ENCODE measurements at places on chromosomes 7 and 10. TPM values are rescaled to one million over a fixed set of nuclear protein-coding genes. Genes with fewer than 3 reads are reported as not detected.

Gene CCDC172
- not detected for total RNA-seq

Gene HTR5A
- total RNA-seq = not detected

DNA sequence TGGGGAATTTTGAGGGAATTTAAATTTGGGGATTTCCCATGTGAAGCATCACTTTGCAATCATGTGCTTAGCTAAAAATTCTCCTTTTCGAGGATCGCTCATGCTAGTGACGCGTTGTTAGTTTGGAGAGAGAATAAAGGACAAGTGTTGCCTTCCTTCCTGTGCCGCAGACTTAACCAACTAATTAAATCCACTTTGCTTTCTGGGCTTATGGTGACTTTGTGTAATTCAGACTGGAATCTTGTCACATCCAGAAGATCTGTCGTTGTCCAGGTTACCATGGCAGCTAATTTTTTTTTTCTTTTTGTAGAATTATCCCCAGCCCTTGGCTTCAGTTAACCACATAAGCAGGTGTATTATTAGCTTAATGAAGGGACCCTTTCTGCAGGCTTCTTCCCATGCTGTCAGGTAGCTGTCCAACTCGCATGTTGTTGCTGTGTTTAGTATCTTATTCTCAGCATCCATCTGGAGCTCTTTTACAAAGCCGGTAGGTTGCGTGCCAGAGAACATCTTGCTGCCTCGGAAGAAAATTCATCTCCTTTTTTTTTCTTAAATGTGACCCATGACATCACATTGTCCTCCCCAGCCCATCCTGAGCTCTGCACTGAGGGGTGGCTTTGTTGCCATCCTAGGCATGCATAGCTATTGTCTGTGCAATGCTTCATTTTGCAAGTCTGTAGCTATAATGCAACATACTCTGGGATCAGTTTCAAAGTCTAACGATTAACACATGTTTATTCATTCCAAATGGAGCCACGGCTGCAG lies 47.2 kb upstream of the NRP1 start:
- DNase-seq = peak; percentile 45

Gene ZCWPW1
- total RNA-seq = 4.2 TPM

DNA sequence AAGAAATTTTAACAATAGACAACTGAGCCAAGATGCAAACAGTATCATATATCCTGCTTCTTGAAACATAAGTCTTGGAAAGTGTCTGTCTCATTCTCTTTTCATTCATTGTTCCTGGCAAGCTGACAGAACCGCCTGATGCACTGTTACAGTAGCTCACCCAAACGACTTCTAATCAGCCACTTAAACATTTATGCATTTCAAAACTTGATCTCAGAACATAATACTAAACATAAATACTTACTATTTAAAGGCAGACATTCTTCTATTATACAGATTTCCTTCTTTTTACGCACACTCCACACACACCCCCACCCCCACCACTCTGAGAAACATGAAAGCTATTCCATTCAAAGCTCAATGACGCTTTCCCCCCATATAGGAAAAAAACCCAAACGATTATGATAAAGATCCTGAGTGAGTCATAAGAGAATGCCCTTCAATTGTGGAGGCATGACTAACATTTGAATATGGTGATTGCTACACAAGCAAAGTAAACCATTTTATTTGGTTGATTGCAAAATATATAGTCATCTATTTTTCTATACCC lies 30.5 kb downstream of the SHTN1 start:
- no peak for DNase-seq

Gene PPP1R17
- total RNA-seq = not detected

Gene LRIT1
- total RNA-seq = not detected

DNA sequence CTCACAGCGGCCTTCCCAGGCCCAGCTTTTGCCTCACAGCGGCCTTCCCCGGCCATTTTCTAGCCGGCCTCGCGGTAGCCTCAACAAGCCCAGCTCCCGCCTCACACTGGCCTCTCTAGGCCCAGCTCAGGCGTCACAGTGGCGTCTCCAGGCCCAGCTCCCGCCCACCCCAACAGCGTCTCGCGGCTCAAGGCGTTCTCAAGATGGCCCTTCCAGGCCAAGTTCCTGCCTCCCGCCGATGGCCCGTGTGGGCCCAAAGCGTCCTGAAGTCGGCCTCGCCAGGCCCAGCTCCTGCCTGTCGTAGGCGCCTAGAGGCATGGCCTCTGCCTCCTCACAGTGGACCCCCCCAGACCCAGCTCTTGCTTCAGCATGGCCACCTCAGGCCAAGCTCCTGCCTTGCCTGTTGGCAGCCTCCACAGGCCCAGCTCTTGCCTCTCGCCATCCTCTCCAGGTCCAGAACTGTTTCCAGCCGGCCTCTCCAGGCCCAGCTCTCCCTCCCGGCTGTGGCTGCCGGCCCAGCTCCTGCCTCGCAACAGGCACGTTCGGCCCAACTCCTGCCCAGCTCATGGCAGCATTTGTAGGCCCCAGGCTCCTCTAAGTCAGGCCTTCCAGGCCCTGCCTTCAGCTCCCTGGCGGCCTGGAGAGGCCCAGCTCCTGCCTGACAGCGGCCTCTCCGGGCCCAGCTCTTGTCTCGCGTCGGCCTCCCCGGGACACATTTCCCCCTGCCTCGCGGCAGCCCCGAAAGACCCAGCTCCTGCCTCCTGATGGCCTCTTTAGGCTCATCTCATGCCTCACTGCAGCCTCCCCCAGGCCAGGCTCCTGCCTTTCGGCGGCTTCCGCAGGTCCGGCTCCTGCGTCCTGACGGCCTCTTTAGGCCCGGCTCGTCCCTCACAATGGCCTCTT lies 18.8 kb upstream of the TMEM248 start:
- no peak for DNase-seq

DNA sequence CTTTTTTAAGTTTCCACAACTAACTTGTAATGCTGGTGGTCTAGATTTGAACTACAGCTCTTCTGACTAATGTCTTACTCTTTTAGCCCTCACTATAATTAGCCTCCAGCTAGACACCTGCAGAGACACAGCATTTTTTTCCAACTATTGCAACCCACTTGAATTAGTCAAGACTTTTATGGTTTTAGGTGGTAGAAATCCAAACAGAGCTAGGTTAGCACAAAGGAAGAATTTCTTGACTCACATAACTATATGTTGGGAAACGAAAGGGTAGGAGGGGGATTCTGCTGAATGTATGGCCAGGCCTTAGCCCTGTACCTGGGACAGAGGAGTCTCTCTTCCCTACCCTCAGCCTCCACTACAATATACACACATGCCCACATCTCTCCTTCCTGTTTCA lies 586.1 kb downstream of the INHBA start:
- DNase-seq = no peak

Gene EBF3
- 29.4 TPM for total RNA-seq

GRCh38 chr7:26191233-26191973 lies 9.1 kb downstream of the HNRNPA2B1 start:
- no peak for DNase-seq

Gene EGFR
- total RNA-seq = 28.2 TPM

DNA sequence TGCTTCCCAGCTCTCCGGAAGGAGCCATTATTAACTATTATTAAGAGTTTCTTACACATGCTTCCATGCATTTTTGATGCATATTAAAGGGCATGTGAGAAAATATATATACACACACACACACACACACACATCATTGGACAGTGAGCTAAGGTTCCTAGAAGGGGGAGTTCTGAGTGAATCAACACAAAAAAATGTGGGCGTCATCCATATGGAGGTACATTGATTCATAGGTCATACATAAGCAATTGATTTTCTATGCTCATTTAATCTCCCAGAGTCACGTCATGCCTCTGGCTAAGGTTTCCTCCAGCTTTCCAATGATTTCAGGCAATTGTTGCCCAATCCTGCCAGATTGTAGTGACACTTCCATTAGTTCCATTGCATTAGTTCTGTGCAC lies 269.4 kb downstream of the DNAJB9 start:
- no peak for DNase-seq

Gene VWDE
- 6.7 TPM for total RNA-seq

GRCh38 chr10:4450981-4451908 lies 374.8 kb upstream of the AKR1E2 start:
- no peak for DNase-seq

DNA sequence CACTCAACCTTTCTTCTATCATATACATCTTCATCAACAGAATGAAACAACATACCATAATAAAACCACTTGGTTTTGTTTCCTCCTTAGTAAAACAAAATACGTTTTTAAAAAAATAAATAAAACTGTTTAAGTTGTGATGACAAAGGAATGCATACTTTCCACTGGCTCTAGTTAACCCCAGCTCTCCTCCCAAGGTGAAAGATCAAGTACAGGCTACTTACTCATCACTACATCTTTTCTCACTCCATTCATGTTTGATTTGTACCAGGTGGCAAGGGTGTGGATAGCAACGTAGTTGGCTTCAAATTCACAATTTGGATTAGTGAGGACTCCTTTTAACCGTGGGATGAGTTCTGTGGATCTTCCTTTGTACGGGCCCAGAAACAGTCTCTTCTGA lies 14.7 kb downstream of the OGA start:
- no peak for DNase-seq

- DNase-seq = no peak
Observed at GRCh38 chr10:7159928-7160327, 250.9 kb downstream of the SFMBT2 start.

- no peak for DNase-seq
Observed at GRCh38 chr10:72257051-72257892, 16.5 kb upstream of the DDIT4 start.

DNA sequence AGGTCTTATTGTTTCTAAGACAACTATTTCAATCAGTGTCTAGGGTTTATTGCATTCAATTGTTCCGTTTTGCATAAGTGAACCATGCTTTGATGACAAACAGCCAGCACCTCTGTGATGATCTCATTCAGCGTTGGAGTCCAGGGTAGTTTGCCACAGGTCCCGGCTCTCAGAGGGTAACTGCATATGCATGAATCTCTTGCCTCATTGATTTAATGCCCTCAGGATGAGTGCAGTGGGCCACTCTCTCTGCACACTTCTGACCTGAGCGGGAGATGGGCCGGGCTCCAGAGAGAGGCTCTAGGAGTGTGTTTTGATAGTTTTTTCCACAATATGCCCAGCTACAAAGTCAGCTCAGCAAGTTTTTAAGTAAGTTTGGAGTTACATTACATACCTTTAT lies 83.9 kb downstream of the HECW1 start:
- DNase-seq = no peak

GRCh38 chr7:121204537-121204936 lies 124.3 kb upstream of the WNT16 start:
- no peak for DNase-seq

Gene WDR86
- 6.8 TPM for total RNA-seq

GRCh38 chr10:22453320-22453719 lies 108.0 kb downstream of the SPAG6 start:
- DNase-seq = no peak

- peak; percentile 57 for DNase-seq
Observed at GRCh38 chr7:47266131-47266706, 315.7 kb downstream of the TNS3 start.

DNA sequence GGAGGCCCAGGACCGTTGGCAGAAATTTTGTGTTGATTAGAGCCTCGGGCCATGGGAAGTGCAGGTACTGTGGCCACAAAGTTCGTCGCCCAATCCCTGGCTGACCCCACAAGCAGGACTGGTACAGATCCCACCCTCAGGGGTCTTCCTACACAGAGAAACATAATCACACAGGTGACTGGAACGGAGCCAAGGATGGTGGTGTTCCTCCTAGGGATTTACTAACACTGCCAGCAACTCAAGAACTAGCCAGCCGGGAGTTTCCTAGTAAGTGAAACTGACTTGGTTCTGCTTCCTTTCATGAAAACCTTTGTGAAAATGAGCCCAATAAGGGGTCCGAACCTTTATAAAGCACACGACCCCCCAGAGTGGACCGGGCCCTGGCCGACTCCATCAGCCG lies 5.7 kb downstream of the CUX1 start:
- no peak for DNase-seq

Gene WNT16
- 0.16 TPM for total RNA-seq

GRCh38 chr7:101858437-101859385 lies 41.3 kb downstream of the CUX1 start:
- DNase-seq = no peak

GRCh38 chr10:75932921-75933320 lies 501.5 kb downstream of the LRMDA start:
- no peak for DNase-seq

GRCh38 chr7:21971780-21972396 lies 26.2 kb upstream of the CDCA7L start:
- DNase-seq = no peak

Gene BCL7B
- total RNA-seq = 6.9 TPM

- DNase-seq = no peak
Observed at GRCh38 chr10:132716691-132717490, 69.1 kb downstream of the NKX6-2 start.

Gene GNG11
- 48.1 TPM for total RNA-seq

DNA sequence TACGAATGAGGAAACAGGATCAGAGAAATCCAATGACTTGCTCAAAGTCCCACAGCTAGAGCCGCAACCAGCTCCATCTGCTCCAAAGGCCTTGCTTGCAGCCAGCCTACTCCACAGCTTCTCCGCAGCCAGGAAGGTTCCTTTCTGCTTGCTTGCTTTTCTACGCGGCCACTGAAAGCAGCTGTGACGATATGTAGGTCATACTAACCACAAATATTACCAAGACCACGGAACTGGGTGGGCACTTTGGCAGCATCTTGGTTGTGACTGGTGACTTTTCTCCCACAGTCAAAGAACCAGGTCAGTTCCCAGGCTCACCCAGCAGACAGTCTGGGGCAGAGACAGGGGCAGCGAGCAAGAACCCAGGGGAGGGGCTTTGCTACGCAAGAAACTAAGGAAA lies 86.4 kb downstream of the FAM53B start:
- no peak for DNase-seq

GRCh38 chr10:19488592-19489280 lies 327.5 kb upstream of the PLXDC2 start:
- no peak for DNase-seq

Gene SFTPA1
- total RNA-seq = not detected

GRCh38 chr7:22351878-22352277 lies 5.1 kb downstream of the RAPGEF5 start:
- no peak for DNase-seq

GRCh38 chr7:26857170-26857505 lies 7.3 kb downstream of the SKAP2 start:
- no peak for DNase-seq

Gene ASAH2
- 1.1 TPM for total RNA-seq

DNA sequence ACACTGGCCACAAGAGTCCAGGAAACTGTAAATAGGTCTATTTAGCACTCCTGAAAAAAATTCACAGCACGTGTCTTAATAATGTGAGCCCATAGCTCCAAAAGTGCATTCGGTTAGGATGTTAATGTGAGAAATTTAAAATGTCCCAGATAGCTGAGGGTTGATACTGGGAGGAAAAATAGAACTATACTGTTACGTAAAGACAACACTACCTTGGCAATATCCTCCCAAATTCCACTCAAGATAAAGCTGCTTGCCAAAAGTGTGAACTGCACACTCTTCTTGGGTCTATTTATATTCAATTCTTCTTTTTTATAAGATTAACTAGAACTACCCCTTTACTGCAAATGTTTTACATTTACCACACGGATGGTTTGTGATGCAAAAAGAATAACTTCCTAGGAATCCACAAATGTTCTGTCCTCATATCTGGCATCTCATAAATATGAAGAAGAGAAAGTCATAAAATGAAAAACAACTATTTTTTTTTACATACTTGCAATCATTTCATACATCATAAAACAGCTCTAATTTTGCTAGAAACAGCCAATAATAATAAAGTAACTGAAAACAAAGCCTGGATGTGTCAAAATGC lies 10.4 kb downstream of the RAB11FIP2 start:
- no peak for DNase-seq
